ENCODE measurements at places on chromosomes 16 and 17.

DNA sequence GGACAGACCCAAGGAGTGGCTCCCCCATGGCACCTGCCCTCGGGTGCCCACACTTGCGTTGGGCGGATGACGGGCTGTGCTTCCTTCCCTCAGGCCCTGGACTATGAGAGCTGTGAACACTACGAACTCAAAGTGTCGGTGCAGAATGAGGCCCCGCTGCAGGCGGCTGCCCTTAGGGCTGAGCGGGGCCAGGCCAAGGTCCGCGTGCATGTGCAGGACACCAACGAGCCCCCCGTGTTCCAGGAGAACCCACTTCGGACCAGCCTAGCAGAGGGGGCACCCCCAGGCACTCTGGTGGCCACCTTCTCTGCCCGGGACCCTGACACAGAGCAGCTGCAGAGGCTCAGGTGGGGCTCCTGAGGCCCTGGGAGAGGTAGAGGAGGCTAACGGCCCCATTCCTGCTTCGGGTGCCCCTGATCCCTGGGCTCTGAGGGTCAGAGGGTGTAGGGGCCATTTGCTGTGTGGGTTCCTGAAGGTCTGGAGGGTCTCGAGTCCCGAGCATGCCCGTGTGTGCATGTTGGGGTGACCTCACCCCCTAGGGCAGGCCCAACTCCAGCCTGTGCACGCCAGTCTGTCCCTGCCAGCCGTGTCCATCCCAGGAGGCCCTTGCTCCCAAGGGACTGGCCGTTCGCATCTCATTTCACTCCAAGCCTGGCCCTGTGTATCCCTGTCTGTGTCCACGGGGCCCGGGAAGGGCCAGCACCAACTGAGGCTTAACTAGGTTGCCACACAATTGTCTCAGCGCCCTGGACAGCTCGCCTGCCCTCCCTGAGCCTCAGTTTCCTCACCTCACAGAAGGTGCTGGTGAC lies 10.0 kb downstream of the SLC22A31 start:
- no peak for DNase-seq

DNA sequence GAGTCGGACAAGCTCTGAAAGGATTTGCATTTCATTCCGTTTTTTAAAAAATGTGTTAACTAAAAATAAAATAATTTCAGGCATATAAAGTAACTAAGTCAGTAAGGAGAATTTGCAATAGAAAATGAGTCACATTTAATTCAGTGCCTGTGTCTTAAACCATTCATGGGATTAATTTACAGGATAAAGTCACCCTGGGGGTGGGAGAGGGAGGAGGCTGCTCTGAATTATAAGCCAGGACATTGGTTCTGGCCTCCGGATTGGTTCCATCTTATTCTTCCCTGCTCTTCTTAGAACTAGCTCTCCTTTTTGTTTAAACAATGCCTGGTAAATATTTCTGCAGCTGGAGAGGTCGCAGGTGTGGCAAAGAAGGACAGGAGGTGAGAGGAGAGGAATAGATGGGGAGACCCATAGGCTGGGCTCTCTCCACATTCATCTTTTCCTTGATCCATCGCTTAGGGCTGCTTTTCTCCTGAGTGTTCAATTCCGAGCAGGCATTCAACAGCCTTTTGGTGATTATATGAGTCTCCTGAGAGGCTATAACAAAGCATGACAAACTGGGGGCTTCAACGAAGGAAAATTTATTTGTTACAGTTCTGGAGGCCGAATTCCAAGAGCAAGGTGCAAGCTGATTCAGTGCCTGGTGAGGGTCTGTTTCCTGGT lies 319.2 kb downstream of the PHKB start:
- no peak for DNase-seq

DNA sequence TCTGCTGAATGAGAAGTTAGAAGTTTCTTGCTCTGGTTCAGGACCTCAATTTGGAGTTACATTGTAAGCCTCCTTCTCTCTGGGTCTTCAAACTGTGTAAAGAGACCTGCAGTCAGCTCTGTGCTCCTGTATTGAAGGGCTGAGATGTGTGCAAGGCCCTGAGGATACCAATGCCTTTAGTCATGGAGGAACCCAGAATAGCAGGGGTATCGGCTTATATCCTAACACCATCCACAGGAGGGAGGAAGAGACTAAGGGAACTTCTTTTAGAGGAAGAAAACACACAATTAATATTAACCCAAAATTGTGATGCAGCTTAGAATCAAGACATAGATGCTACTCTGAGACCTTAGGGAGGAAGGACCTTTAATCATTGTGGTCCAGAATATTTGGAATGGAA lies 36.5 kb downstream of the GLP2R start:
- no peak for DNase-seq

DNA sequence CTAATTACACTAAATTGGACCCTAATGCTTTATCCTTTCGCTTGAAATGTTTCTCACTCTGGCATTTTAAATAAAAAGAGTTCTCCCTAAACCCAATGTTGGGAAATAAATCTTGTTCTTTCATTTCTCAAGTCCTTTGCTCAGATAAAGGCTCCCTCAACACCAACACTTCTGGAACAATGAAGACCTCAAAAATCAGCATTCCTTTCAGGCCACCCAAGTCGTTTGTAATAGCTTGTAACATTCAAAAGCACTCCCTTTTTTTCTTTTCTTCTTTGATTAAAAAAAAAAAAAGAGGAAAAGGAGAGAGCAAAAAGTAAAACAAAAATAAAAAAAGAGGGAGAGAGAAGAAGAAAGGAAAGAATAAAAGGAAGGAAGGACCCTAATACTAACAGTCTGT lies 23.3 kb upstream of the FOXJ1 start:
- no peak for DNase-seq

DNA sequence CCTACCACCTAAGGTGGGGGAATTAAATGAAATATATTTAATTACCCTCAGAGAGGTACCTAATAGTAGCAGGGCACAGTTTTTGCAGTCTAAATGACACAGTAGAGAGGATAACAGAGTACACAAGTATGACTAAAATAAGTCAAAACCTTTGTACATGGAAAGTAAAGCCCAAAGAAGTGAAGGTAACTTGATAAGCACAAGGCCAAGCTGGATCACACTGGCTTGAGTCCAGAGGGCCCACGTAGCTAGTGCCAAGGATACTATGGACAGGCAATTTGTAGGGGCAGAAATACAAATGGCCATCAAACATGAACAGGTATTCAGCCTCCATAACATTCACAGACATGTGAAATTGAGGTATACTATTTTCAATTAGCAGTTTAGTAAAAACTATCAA lies 7.6 kb downstream of the MYO18A start:
- no peak for DNase-seq

- DNase-seq: peak; percentile 65
These were observed 23.1 kb downstream of the STAT3 start for GRCh38 chr17:42365136-42365535.

- DNase-seq: no peak
These were observed 92.7 kb upstream of the FA2H start for GRCh38 chr16:74867281-74867849.

DNA sequence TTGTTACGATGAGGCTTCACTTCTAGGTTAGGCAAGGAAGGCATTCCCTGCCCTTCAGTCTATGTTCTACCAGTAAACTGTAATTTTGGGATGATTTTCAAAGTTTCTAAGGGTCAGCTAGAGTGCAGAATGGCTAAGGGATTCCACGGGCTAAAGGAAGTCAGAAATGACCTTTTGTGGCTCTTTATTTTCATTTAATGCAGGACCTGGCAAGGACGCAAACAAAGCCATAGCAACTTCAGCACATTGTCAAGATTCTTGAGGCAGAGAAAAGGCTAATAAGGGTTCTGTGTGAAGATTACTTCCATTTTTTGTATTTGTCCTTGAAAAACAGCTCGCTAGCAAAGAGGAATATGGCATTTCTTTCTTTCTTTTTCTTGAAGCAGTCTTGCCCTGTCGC lies 76.6 kb downstream of the STX8 start:
- DNase-seq: no peak

GRCh38 chr16:24101431-24101830 lies 154.7 kb upstream of the CACNG3 start:
- DNase-seq: no peak

DNA sequence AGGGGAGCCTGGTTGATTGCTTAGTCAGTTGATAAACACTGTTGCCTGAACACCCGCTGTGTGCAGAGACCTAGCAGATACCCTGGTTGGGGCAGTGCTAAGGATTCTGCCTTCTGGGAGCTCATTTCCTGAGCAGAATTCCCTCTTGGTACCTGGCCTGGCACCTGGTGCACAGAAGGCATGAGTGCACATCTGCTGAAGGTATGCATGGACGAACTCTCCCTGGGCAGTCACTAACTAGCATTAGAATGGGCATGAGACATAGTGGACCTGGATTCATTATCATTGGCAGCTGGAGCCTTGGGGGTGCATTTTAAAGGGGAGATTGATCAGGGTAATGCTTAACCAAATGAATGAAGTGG lies 13.1 kb downstream of the ADCY7 start:
- no peak for DNase-seq

DNA sequence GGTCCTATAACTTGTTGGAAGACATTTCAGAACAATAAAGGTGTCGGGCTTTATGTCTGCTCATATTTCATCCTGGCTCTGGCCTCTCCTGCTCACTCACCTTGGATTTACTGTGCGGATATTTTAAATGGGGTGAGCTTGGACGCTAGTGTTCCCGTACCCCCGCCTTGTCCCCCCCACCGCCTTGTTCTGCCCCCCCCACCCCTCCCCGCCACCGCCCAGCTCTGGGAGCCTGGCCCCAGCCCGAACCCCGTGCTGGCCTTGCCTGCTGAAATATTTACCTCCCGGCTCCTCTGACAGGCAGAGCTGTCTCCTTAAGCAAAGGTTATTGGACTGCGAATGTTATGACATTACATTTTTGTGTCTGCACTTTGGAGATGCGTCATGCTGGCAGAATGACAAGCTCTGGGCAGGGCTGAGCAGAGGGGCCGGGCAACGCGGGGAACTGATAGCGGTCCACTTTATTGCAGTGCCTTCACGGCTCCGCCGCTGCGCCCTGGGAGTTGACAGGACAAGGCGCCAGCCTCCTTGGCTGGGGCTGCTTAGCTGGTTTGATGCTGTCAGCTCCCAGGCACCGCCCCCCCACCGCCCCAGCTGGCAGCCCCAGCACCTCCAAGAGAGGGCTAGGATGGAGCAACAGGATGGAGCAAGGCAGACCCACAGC lies 222.5 kb upstream of the GSE1 start:
- peak; percentile 79 for DNase-seq

- no peak for DNase-seq
These were observed 90.8 kb downstream of the TBC1D16 start for GRCh38 chr17:79944821-79945391.
